Progenitor cell of endocrine pancreas (in vitro differentiated cells): ENCODE measurements at places on chromosomes 6 and 20. TPM values are rescaled to one million over a fixed set of nuclear protein-coding genes. Genes with fewer than 3 reads are reported as not detected.

DNA sequence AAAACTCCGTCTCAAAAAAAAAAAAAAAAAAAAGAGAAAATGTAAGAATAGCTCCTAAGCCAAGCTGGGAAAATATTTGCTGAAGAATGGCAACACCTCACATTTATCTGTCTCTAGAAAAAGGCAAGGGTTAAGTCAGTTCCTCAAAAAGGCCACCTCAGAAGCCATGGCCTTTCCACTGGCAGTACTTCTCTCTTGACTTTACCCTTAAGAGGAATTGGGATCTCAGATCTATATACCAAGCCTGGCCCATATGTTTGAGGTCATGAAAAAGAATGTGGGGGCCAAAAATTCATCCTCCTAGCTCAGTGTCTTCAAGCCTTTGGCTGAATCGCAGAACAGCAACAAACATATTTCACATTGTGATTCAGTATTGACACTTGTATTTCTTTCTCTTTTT is 10.9 kb upstream of the NCOA3 start:
- H3K36me3 ChIP-seq = no peaks in the 10 kb centered on the region
- no peaks in the 10 kb centered on the region for H3K27me3 ChIP-seq
- H3K4me1 ChIP-seq = peaks cover 17% of the 10 kb centered on the region
- H3K27ac ChIP-seq = no peak overlapping the region

- H3K36me3 ChIP-seq = peaks cover under 1% of the 10 kb centered on the region
- no peak overlapping the region for H3K4me3 ChIP-seq
- no peak for DNase-seq
- H3K4me1 ChIP-seq = no peaks in the 10 kb centered on the region
These were observed 76.5 kb upstream of the TMEM170B start for GRCh38 chr6:11460837-11461661.

DNA sequence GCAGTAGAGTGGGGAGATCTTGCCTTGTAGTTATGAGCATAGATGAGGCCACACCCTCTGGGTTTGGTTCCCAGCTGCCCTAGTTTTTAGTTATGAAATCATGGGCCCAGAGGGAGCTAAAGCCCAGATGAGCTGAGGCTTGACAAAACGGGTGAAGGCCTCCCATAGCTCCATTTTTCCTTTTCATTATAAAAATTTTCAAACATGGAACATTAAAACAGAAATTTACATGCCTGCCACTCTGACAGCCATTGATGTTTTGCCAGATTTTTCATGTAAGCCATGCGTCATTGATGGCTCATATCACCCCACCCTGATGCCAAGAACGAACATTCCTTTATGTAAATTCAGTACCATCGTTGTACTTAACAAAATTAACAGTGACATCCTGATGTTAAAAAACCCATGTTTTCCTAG is 67.9 kb downstream of the IGF2R start:
- DNase-seq = no peak
- no peak overlapping the region for H3K27ac ChIP-seq
- H3K4me3 ChIP-seq = no peak overlapping the region
- no peaks in the 10 kb centered on the region for H3K4me1 ChIP-seq

DNA sequence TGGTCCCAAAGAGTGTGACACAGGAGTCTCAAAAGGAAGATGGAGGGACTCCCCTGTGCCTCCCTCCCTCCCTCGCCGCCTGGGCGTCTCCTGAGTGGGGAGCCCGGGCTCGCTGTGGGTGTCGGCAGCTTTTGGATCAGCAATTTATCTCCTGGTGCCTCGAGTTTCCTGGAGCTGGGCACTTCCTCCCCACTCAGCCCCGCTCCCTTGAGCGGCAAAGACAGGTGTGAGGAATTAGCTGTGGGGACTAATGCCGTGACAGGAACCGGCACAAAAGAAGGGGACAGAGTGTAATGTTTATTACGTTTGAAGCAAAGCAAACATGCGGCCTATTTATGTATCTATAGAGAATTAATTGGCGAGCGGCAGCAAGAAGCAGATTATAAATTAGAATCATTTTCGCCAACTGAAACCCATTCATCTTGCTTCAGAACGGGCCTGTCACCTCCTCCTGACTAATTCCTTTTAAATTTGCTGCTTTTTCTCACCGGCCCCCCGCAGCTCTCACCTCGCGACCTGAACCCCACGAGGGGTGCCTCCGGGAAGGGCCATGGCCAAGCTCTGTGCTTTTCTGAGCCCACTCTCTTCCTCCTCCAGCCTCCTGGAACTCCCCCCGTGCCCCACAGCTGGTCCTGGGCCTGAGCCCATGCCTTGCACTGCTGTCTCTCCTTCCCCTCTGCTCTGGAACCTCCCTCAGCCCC is 8.8 kb upstream of the CDH22 start:
- H3K36me3 ChIP-seq = no peaks in the 10 kb centered on the region
- no peaks in the 10 kb centered on the region for H3K4me1 ChIP-seq
- peaks cover 80% of the 10 kb centered on the region for H3K27me3 ChIP-seq
- no peak overlapping the region for H3K4me3 ChIP-seq
- DNase-seq = no peak

- no peak for DNase-seq
- H3K27me3 ChIP-seq = no peaks in the 10 kb centered on the region
- peak overlapping the region; percentile 1 for H3K4me3 ChIP-seq
- no peaks in the 10 kb centered on the region for H3K36me3 ChIP-seq
These were observed 84.7 kb upstream of the ADGRF1 start for GRCh38 chr6:47126647-47127391.

- no peaks in the 10 kb centered on the region for H3K36me3 ChIP-seq
- no peak overlapping the region for H3K27ac ChIP-seq
- no peak for DNase-seq
- H3K4me1 ChIP-seq = peaks cover 12% of the 10 kb centered on the region
- H3K4me3 ChIP-seq = no peak overlapping the region
These were observed 5.8 kb upstream of the SSTR4 start for GRCh38 chr20:23029324-23029723.

DNA sequence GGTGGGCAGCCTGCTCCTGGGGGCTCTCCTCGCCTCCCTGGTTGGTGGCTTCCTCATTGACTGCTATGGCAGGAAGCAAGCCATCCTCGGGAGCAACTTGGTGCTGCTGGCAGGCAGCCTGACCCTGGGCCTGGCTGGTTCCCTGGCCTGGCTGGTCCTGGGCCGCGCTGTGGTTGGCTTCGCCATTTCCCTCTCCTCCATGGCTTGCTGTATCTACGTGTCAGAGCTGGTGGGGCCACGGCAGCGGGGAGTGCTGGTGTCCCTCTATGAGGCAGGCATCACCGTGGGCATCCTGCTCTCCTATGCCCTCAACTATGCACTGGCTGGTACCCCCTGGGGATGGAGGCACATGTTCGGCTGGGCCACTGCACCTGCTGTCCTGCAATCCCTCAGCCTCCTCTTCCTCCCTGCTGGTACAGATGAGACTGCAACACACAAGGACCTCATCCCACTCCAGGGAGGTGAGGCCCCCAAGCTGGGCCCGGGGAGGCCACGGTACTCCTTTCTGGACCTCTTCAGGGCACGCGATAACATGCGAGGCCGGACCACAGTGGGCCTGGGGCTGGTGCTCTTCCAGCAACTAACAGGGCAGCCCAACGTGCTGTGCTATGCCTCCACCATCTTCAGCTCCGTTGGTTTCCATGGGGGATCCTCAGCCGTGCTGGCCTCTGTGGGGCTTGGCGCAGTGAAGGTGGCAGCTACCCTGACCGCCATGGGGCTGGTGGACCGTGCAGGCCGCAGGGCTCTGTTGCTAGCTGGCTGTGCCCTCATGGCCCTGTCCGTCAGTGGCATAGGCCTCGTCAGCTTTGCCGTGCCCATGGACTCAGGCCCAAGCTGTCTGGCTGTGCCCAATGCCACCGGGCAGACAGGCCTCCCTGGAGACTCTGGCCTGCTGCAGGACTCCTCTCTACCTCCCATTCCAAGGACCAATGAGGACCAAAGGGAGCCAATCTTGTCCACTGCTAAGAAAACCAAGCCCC is 16.0 kb downstream of the SLC2A10 start:
- H3K4me3 ChIP-seq = no peak overlapping the region
- H3K27me3 ChIP-seq = no peaks in the 10 kb centered on the region
- H3K4me1 ChIP-seq = no peaks in the 10 kb centered on the region

DNA sequence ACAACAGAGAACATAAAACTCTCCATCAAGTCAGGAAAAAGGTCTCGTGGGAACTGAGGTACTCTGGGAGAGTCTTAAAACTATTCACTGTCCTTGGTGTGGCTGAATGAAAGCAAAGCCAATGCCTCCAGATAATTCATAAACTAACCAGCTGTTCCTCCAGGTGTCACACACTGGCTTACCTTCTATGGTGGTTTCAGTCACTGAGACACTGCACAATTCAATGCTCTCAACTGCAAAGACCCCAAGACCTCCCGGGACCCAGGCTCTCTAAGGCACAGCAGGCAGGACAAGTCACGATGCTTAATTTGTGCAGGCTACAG is 100.8 kb downstream of the GMPR start:
- H3K4me1 ChIP-seq = no peaks in the 10 kb centered on the region
- DNase-seq = no peak
- H3K36me3 ChIP-seq = peaks cover 4% of the 10 kb centered on the region
- H3K4me3 ChIP-seq = no peak overlapping the region

Gene ANKRD6
- 29.7 and 32.4 TPM in 2 replicates for total RNA-seq

Gene TGM2
- 0.72 and 1.3 TPM in 2 replicates for total RNA-seq

Gene FAM83C
- total RNA-seq = not detected in 2 replicates

Gene FAM210B
- 60.3 and 67.2 TPM in 2 replicates for total RNA-seq

Gene MYH7B
- 0.98 and 1.2 TPM in 2 replicates for total RNA-seq
